Stimulated activated CD4-positive, alpha-beta T cell treated with anti-CD3 and anti-CD28 coated beads, TNF-alpha, amount 100 ng/mL, for 1 hour (primary cell): ENCODE measurements at places on chromosomes 2 and 18.
A peak's percentile ranks its signal among the peaks of the same experiment; 100 is the strongest.

GRCh38 chr2:27703638-27704341, 40.1 kb downstream of the SLC4A1AP start:
- DNase-seq, result peak; percentile 66

- DNase-seq, result no peak
Observed at GRCh38 chr2:54015798-54016699, 45.3 kb upstream of the PSME4 start.

DNA sequence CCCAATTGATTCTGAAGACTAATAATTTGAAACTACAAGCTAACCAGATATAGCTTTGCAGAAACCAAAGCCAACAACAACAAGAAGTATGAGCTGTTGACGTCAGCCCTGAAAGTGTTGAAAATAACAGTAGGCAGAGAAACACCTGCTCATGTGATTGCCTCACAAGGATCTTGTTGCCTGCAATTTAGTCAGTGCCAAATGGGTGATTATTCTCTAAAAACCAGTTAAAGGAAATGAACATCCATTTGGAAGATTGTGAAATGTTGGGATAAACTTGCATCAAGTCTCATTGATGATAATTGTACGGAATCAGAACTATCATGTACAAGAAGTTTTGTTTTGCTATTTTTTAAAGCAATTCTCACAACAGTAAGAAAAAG, 2.8 kb downstream of the CYTIP start:
- no peak for DNase-seq

- DNase-seq, result no peak
Observed at GRCh38 chr2:72439892-72440291, 292.2 kb upstream of the CYP26B1 start.

DNA sequence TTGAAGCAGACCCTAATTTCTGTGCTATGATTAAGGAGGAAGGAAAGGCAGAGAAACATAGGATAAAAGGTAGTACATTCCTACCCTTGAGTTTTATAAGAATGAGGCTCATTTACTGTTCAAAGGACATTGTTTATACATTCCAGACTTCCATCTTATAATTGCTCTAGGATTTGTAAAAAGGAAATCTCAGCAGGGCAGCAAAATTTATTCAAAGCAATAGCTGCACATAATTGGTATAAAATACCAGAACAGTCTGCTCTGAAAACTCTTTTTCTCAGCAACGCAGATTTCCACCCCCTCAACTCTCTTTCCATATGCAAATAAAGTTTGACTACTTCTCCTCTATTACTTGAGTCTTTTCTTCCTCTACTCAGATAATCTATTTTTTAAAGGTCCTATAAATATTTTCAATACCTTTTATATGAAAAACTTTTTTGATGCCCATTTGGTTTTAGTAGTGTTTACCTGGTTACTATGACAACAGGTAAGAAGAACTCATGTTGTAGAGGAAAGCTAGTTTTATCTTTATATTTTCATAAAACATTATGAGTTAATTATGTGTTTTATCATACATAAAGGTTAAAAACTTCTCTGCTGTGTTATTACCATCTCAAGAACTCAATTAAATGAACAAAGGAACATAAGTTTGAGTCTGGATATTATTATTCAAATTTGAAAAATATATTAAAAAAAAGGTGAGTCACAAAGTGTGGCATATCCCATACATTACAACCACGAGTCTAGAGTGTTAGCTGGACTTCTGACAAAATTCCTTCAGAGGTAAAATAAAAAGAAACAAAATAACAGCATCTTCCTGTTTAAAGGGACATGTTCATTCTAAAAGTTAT, 19.9 kb downstream of the RBMS1 start:
- no peak for DNase-seq

DNA sequence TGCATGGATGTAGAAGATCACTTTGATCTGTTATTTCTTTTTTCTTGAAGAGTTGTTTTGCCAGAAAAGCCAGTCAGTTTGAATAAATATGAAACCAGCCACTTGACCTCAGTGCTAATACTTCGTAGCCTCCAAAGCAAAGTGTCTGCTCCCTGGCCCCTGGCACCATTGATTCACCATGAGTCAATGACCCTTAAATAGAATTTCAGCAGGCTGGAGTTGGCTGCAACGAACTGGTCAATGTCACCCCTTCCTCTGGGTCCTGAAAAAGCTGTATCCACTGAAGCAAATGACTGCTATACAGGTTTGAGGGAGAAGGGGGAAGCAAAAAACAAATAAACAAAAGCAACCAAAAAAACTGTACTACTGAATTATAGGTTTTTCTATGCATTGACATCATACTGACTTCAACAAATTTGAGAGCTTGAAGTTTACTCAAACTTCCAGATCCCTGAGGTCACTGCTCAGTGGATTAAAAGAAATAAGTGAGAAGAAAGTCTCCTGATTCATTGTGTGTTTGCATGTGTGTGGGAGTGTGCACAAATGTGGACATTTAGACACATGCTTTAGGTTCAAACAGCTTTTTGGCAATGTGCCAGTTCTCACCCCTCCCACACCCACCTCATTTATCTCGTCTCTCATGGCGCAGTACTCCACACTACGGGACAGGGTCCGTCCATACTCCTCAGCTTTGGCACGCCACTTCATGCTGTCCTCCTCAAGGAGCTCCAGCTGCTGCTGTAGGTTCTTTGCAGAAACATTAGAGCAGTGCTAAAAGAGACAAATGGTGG, 58.1 kb upstream of the TTN start:
- no peak for DNase-seq
